Stimulated activated CD8-positive, alpha-beta memory T cell treated with anti-CD3 and anti-CD28 coated beads, Interleukin-7, amount 100 ng/mL, for 4 hours (primary cell): ENCODE measurements at places on chromosomes 2 and 18.

DNA sequence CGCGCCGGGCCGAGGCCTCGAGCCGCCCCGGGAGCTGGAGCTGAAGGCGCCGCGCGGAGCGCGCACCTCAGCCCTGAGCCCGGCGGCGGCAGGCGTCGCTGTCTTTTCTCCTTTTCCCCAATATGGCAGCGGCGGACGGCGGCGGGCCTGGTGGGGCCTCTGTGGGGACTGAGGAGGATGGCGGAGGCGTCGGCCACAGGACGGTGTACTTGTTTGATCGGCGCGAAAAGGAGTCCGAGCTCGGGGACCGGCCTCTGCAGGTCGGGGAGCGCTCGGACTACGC lies 369 bp downstream of the SMCHD1 start:
- DNase-seq = no peak

DNA sequence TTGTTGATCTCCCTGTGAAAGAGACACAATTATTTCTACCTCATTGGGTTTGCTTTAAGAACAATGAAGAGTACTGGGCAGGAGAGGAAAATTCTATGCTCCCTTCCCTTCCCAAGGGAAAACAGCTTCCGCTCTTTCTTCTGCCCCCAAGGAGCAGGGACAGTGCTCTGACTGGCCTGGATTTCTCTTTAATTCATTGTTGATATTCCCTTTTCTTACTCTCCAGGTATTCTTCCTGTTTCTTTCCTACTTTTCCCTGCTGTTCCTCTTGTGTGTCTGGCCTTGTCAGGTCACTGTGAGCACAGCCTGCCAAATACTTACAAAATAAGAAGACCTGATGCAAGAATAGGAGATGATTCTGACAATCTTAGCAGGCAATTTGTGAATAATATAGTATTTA lies 49.6 kb upstream of the SPAG16 start:
- no peak for DNase-seq

GRCh38 chr18:79789901-79790890 lies 7.5 kb upstream of the KCNG2 start:
- no peak for DNase-seq

GRCh38 chr18:26429535-26430226 lies 118.7 kb downstream of the KCTD1 start:
- no peak for DNase-seq

DNA sequence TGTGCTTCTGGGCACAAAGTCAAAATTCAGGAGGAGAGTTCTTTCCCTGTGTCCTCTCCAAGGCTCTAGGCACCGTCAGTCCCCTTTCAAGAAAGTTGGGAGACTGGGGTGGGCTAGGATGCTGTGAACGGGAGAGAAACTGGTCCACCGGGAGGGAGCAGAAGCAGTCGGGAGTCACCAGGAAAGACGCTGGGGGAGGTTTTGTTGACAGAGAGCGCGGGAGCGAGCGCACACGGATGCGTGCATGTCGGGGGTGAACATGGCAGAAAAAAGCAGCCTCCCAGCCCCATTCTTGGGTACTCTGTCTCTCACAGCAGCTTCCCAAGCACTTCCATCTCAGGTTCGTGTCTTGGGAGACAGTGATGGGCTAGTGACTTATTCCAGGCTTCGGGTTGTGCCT lies 97.1 kb upstream of the PXDN start:
- DNase-seq = no peak

DNA sequence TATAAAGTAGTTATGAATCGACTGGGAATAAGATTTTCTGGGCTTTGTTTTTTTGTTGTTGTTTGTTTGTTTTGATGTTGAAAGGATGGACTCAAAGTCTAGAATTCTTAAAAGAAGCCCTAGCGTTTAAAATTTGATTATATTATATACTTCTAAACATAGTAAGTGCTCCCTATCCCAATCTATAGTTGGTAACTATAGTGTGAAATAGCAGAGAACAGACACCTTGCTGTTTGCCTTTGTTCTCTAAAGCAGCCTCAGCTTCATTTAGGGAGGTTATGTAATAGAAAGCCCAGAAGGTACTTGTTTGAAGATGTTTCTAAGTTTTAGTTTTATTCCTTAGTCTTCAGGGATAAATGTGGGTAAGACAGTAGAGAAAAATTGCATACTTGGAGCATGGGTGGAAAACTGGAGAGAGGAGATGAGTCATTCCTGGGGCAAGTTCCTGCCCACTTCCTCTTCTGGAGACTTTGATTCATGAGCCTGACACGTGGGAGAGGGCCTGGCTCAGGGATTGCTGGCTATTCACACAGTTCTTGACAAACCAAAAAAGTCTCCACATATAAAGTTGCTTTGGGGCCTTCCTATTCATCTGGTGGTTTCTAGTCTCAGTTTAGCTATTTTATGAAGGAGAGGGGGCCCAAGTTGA lies 131.9 kb downstream of the MYO1B start:
- no peak for DNase-seq

- no peak for DNase-seq
Measured at GRCh38 chr2:38284971-38285370, 92.1 kb downstream of the ATL2 start.

GRCh38 chr2:106851881-106852501 lies 34.0 kb downstream of the ST6GAL2 start:
- DNase-seq = no peak

DNA sequence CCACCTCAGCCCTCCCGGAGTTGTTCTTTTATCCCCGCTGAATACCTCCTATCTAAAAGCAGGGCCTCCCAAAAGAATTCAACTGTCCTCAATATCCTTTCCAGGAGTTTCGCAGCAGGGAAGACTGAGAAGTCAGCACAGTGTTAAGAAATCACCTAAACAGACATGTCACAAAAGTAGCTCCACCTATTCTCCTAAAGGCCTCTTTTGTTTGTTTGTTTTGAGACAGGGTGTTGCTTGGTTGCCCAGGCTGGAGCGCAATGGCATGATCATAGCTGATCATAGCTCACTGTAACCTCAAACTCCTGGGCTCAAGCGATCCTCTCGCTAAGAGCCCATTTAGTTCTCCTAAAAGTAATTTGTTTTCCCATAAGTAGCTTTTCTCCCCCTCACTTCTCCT lies 53.8 kb downstream of the TEX44 start:
- DNase-seq = no peak

DNA sequence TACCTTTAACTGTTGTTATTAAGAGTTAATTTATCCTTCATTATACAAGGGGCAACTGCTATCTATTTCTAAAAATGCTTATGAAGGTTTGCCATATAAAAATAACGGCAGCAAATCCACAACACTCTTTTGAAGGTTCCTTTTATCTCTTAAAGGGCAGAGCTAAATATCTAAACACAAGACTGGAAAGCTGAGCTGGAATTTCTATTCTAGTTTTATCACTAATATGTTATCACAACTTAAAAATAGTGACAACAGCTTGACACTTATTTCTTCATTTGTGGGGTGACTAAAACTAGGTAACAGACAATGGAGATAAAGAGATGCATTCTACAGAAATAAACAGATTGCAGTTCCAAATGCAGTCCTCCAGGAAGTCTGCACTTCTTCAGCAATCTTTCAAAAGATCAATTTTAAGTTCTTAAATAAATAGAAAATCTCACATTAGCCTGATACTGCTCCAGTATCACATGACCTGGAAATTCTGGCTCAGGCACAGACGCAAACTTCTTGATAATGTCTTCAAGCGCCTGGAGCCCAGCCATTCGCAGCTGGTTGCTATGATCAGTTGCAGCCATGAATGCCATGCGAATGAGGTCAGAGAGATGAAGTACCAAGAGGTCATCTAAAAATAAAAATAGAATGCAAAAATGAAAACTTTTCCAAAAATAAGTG lies 54.0 kb upstream of the STRN start:
- DNase-seq = no peak

DNA sequence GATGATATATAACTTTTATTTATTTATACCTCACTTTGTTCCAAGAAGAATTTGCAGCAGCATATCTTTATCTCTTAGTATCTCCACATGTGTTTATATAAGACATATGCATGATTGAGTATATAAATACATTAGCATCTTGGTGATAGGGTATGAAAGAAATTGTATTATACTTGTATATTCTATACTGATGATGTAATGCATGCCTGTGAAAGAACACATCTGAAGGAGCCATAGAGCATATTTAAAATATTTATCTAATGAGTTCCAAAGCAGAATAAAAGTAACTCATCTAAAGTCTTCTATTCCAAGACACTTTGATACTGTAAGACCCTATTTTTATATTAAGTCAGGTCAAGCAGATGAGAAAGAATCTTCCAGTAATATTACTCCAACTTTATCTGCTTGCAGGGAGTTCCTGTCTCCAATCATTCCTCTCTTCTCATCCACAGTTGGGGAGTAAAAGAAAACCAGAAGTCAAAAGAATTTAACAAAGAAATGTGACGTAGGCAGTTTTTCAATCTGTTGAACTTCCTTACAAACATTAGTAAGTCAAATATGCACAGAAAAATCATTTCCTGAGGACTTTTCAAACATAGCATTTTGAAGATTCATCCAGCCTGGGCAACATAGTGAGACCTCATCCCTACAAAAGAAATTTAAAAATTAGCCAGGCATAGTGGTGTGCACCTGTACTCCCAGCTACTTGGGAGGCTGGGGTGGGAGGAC lies 76.7 kb downstream of the DTNB start:
- no peak for DNase-seq

- no peak for DNase-seq
Measured at GRCh38 chr2:169107645-169108044, 38.3 kb downstream of the DHRS9 start.

DNA sequence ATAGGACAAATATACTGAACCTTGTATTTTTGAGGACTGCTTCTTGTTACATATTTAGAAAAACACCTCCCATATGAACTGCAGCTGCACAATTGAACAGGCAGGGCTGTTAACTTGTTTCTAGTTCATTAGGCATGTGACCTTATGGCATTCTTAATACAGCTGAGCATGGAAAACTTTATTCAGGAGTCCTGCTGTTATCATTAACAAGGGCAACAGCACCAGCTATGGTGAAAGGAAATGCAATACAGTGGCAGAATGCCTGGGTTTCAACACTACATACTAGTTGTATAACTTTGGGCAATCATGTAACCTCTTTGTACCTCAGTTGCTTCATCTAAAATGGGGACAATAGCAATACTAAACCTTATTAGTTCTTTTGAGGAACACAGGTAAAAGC lies 71.8 kb downstream of the GDF7 start:
- DNase-seq = no peak

DNA sequence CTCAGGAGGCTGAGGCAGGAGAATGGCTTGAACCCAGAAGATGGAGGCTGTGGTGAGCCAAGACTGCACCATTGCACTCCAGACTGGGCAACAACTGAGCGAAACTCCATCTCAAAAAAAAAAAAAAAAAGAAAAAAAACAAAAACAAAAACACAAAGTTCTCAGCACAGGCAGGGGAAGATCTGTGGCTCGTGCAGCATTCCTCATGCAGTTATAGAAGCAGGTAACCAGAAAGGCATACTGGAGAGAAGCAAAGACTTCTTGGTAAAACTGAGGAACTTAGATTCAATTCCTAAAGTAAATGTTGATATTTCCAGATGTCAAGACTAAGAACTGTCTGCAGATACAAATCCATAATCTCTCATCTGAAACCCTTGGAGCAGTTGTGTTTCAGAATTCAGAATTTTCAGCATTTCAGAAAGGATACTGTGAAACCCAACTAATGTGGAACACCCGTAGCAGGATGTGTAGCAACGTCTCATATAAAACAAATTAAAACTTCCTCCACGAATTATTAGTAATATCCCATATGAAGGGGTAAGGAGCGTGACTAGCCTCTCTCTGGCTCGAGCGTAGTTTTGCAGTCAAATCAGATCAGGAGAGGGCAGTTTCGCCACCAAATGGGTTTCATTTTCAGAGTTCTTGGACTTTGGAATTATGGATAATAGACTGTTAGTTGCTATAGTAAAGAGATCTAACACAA lies 13.2 kb upstream of the SLC25A52 start:
- no peak for DNase-seq

- DNase-seq = no peak
Measured at GRCh38 chr2:218802386-218802994, 20.5 kb downstream of the CYP27A1 start.

DNA sequence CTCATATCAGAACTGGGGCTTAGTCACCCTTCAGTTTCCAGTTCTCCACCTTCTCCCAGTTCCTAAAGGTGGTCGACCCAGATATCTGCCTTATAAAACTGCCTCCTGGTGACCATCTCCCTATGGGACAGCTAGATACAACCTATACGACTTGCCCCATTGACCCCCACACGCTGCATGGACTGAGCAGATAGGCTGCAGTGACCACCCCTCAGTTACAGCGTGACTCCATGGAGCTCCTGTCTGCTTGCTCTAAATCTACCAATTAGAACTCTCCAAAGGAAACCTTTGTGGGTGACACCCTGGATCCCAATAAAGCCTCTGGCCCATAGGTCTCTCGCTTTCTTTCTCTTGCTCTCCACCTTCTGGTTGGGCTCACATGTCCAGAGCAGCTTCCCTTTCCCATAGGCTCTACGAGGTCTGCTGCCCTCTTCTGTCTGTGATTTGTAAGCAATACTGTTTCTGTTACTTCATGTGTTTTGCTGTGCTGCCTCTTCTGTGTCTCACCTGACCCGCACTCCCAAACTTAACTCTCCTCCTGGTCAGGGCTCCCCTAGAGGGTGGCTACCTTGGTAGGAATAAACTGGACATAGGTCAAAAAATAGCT lies 971.3 kb upstream of the FAM98A start:
- no peak for DNase-seq

DNA sequence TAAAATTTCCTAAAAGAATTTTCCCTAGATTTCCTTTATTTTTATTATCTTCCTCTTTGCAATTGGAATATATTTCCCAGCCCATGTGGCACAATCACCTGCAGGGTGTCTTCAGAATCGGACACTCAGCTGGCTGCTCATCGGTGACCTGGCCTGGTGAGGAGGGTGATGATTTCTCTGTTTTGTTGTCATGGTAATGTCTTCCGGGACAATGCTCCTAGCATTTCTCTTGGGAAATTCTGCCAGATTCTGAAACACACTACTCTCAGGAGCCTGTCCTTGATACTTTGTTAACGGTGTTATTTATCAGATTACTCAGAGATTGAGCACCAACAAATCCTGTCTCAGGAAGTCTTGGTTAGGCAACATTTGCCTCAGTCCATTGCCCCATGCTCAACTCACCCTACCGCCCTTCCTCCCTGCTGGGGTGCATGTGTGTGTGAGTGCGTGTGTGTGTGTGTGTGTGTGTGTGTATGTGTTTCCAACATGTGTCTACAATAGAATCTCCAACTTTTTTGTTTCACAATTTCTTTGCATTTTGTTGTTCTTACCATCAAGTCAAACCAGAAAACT lies 70.3 kb downstream of the MYT1L start:
- DNase-seq = no peak
